ENCODE measurements at places on chromosomes 5 and 9.

- DNase-seq, result no peak
Observed at GRCh38 chr5:72280581-72281069, 39.4 kb downstream of the MRPS27 start.

GRCh38 chr9:95880021-95880690, 4.7 kb downstream of the ERCC6L2 start:
- no peak for DNase-seq

- DNase-seq, result no peak
Observed at GRCh38 chr9:126698756-126699155, 85.0 kb downstream of the LMX1B start.

DNA sequence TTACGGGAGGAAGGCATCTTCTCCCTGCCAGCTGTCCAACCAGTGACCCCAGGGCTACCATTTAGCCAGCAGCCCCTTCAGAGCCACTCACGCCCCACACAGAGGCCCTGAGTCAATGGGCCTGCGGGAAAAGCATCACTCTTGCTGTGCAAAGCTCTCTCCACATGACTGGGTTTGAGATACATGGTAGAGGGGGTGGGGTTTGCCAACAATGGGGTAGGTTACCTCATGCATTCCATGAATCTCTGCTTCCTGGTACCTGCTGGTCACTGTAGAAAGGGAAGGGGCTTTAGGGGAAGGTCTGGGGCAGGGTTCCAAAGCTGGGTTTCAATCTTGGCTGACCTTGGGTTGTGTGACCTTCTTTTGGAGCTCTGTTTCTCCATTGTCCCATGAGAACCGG, 22.9 kb upstream of the TTLL11 start:
- no peak for DNase-seq

- no peak for DNase-seq
Observed at GRCh38 chr9:95750725-95751519, 124.6 kb upstream of the ERCC6L2 start.

- DNase-seq, result no peak
Observed at GRCh38 chr9:128192601-128193371, 1.4 kb upstream of the CIZ1 start.

DNA sequence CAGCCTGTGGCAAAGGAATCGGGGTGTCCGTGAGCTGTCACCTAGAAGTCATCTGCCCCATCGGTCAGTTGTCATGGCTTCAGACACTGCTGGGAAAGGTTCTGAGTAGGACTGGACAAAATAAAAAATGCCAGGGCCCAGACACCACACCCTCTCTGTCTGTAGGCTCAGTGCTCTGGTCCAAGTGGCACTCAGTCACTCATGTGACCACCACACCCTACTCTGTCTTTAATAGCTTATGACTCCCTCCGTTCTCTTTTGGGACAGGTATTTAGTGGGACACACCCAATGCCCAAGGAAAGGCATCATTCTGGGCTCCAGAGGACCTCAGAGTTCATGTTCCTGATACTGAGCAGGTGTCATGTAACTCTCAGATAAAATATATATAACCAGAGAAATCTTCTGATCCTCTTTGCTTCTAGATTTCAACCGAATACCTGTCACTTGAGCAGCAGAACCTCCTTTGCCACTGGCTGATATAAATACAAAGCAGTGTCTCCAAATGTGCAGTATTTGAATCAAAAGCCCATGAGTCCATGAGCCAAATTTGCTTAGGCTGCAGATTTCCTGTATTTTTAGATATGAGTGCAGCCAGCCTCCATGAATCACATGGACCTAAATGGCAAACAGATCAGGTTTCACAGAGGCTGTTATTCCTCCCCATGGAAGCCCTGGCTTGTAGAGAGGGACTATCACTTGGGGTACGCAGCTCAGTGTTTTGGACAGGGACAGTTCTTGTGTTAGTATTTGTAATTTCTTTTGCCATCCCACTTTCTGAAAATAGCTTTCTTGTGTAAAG, 272.0 kb downstream of the ARHGAP26 start:
- DNase-seq, result no peak

Data from stimulated activated CD8-positive, alpha-beta memory T cell treated with anti-CD3 and anti-CD28 coated beads, Interleukin-15, amount 100 ng/mL, for 4 hours (primary cell).